ENCODE measurements at places on chromosomes 3 and 15.

GRCh38 chr3:3675186-3675585 is 124.0 kb upstream of the LRRN1 start:
- no peak for DNase-seq

- DNase-seq, result no peak
Measured at GRCh38 chr3:123732447-123732846, 147.6 kb upstream of the HACD2 start.

- no peak for DNase-seq
Measured at GRCh38 chr3:139757448-139758030, 79.8 kb upstream of the NMNAT3 start.

DNA sequence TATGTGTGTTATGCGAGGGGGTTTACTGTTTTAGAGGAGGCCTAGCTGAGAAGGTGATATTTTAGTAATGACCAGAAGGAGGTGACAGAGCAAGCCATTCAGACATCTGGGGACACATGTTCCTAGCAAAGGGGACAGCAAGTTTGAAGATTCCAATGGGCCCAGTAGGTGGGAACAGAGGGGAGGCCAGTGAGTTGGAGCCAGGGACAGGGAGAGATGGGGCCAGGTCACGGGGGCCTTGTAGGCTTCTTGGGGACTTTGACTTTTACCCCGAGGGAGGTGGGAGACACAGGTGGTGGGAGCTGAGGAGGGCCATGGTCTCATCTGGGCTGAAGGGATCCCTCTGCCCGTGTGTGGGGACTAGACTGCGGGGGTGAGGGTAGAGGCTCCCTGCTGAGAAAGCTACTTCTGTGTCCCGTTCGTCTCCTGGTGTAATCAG is 72.5 kb downstream of the MGLL start:
- no peak for DNase-seq

GRCh38 chr3:97121386-97121785 is 307.0 kb downstream of the EPHA6 start:
- DNase-seq, result no peak

DNA sequence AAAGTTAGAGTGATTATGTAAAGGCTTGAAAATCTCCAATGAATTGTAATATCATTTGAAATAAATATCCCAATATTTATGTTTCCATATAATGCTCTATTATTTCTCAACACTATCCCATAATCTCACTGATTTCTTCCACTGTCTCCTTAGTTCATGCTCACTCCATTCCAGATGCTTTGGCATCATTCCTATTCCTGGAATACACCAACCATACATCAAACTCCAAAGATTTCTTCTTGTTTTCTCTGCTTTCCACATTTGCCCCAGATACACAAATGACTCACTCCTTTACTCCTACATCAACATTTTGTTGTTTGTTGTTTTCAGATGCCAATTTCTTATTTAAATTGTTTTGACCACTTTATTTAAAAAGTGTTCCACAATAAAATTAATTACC is 1390.8 kb downstream of the ZPLD1 start:
- no peak for DNase-seq

- DNase-seq, result no peak
Measured at GRCh38 chr15:58594898-58595297, 154.6 kb downstream of the ADAM10 start.

GRCh38 chr15:66572146-66572545 is 6.3 kb upstream of the LCTL start:
- DNase-seq, result no peak

DNA sequence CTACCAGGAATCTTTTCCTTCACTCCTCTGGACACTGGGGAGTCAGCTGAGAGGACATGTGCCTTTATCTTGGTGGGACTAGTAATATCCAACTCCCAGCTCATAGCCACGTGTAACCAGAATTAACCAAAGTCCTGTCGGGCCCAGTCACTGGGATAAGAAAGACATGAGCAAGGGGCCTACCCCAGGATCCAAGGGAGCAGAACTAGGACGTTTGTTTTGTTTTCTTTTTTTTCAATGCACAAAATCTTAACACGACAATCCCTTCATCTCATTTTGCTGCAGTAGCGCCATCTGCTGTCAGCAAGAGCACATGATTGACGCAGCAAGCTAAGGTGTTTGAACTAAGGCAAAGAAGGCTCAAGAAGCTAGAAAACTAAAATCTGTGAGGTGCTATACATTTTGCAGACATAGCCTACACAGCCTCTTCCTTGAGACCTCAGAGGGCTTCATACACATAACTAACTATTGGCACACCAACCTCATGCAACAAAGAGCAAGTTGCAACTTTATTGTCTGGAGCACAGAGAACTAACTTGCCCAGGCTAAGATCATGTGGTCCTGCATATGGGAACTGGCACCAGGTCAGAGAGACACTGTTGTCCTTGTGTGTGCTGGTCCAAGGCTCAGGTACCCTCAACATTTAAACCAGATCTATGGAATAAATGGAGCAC is 43.6 kb downstream of the RLBP1 start:
- DNase-seq, result peak; percentile 30

DNA sequence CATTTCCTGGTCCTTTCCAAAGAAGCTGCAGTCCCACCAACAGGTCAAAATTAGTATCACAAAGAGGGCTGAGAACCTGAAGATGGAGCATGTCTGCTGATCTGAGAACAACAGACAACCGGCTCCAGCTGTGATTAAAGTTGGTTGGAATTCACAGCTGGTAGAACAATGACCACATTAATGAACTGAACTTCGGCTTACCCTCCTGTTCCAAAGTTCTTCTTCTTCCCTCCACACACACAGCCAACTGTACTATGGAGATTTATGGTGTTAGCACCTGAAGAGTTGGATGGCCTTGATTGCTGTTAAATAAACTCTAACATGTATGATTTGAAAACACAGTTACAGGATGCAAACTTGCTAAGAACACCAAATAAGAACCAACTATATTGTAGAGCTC is 27.4 kb upstream of the ROPN1 start:
- no peak for DNase-seq

GRCh38 chr3:124791142-124791541 is 60.9 kb downstream of the UMPS start:
- DNase-seq, result no peak

DNA sequence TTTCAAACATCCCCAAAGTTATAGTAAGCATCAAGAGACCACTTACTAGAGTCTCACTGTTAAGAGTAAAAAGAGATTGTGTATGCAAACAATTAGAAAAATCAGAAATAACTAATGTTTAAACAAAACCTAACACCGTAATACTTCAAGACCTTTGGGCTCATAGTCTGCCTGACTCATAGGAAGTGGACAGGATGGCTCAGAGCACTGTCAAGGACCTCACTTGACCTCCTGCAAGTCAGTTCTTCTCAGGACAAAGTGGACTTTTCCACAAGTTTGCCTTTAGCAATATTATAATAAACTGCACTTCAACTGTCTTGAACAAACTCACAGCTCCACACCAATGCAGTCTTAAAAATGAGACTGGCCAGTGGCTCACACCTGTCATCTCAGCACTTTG is 34.8 kb downstream of the IL12A start:
- no peak for DNase-seq

- no peak for DNase-seq
Measured at GRCh38 chr3:32105291-32106131, 909 bp upstream of the GPD1L start.

GRCh38 chr3:112688819-112689218 is 47.9 kb upstream of the CCDC80 start:
- no peak for DNase-seq

DNA sequence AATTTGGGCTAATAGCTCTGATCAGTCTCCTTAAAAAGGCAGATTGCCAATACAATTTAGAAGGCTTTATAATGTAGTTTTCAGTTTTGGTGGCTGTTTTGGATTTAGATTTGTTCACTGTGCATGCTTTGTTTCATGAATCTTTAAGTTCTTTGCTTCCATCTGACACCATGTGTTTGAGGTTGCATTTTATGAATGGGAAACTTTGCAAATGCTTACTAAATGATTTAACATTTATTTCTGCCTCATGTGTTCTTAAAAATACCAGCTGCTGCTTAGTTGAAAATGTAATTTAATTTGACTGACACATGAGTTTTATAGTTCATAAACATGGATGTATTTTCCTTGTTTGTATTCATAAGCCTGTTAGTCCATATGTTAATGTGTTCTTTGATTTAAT is 78.6 kb downstream of the RNF13 start:
- no peak for DNase-seq

- no peak for DNase-seq
Measured at GRCh38 chr3:128367221-128367620, 99.5 kb downstream of the DNAJB8 start.
